ENCODE measurements at places on chromosomes 7 and 10.

GRCh38 chr7:6675807-6676405 is 30.8 kb downstream of the ZNF12 start:
- DNase-seq: no peak

DNA sequence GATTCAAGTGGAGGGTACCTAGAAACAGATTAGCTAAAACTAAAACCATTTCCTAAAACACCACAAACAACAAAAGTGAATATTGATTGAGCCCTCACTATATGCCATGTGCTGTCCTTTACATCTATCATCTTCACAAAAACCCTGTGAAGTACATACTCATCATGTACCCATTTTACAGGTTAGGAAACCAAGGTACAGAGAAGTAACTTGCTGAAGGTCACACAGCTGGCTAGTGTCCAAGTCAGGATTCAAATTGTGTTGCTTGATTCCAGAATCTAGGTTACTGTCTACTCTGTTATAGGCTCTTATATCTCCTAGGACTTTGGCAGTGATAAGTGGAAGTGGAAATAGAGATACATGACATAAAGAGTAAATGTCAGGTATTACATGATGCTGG is 463.8 kb downstream of the LRMDA start:
- DNase-seq: no peak

DNA sequence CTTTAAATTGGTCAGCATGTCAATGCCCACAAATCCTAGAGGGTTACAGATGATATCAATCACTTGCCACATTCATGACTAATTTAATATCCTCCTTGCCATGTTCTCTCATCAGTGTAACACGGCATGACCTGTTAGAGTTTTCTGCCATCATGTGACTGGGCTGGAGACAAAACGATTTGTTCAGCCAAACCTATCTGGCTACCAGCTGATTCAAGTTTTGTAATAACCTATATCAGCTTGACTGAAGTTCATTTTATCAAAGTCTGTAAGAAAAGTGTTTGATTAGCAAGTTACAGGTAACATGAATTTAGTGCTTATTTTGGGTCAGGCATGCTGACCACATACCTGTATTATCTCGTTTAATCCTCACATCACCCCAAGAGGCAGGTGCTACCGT is 25.7 kb downstream of the NEUROD6 start:
- no peak for DNase-seq

DNA sequence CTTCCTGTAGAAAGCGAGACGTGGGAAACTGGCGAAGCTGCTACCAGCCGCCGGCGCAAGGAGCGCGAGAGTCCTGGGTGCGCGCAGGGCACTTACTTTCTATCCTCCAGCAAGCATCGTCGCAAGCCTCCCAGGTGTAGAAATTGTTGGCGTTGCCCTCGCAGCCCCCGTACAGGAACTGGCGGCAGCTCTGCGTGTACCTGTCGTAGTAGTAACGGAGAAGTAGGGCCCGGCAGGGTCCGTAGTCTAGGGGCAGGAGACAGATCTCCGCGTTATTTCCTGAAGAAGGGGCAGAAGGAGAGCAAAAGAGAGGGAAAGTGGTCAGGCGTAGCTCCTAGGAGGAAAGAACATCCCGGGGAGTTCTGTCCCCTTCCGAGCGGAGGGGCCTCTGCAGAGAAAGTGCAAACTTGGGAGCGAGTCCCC is 501 bp downstream of the TFPI2 start:
- peak; percentile 85 for DNase-seq

- DNase-seq: no peak
These were observed 4.0 kb downstream of the SKAP2 start for GRCh38 chr7:26860361-26860760.

DNA sequence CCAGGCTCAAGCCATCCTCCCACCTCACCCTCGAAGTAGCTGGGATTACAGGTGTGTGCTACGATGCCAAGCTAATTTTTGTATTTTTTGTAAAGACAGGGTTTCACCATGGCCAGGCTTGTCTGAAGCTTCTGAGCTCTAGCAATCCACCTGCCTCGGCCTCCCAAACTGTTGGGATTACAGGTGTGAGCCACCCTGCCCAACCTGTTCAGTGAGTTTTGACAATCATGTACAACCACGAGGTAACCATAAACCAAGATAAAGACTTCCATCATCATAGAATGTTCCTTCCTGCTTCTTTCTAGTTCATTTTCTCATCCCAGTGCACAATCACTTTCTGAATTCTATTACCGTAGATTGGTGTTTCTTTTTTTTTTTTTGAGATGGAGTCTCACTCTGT is 30.5 kb upstream of the MKRN1 start:
- no peak for DNase-seq

DNA sequence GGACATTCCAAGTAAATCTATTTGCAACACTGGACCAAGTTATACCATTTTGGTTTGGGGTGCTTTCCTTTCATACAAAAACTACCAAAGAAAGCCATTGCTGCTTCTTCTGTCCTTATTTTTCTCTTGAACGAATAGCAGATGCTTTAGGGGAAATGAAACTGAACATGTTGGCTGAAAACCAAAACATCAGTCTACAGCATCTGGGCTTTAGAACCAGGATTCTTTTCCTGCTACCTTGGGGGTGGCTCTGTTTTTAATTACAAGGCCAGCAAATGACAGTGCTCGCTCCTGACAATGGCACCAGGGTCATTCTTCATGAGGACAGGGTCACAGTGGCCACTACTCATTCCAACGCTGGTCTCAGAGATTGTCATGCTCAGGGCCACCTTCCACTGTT is 80.3 kb downstream of the WDR11 start:
- DNase-seq: no peak

DNA sequence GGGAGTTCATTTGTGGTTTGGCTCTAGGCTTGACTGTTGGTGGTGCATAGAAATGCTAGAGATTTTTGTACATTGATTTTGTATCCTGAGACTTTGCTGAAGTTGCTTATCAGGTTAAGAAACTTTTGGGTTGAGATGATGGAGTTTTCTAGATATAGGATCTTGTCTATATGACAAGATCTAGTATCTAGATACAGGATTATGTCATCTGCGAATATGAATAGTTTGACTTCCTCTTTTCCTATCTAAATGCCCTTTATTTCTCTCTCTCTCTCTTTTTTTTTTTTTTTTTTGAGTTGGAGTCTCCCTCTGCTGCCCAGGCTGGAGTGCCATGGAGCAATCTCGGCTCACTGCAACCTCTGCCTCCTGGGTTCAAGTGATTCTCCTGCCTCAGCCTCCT is 62.9 kb downstream of the MGAM2 start:
- no peak for DNase-seq

- peak; percentile 75 for DNase-seq
These were observed 60.0 kb downstream of the RALA start for GRCh38 chr7:39683216-39683845.

DNA sequence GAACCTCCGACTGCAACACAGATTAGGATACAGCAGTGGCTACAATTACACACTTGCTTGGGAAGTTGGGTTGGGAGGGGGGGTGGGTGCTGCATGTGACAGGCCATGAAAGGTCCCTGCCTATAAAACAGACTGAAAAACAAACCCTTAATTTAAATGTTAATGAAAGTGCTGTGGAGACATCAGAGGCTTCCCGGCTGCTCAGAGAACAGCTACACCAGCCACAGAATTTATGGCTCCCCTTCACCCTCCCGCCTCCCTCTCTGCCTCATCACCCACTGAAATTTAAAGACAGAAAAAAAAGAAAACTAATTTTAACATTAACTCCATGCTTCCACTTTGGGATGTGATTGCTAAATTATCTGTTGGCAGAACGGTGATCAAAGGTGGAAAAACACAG is 34.7 kb downstream of the FBXW4 start:
- no peak for DNase-seq

DNA sequence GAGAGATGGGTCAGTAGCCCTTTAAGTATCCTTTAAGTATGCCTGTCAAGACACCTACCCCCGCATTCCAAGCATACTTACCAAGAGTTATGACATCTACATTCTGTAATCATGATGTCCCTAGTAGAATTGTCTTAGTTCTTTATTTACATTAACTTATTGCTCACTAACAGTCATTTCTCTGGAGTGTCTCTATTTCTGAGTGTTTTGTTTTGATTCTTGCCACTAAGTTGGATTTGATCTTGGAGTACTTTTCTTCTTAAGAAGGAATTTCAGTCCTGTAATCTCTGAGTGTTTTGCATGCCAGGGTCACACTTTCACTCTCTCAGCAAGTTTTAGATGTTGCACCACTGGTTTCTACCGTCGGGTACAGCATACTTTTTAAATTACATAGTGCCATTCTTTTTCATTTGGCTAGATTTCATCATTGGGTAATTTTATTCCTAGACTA is 1053.9 kb downstream of the KCNMA1 start:
- peak; percentile 84 for DNase-seq

DNA sequence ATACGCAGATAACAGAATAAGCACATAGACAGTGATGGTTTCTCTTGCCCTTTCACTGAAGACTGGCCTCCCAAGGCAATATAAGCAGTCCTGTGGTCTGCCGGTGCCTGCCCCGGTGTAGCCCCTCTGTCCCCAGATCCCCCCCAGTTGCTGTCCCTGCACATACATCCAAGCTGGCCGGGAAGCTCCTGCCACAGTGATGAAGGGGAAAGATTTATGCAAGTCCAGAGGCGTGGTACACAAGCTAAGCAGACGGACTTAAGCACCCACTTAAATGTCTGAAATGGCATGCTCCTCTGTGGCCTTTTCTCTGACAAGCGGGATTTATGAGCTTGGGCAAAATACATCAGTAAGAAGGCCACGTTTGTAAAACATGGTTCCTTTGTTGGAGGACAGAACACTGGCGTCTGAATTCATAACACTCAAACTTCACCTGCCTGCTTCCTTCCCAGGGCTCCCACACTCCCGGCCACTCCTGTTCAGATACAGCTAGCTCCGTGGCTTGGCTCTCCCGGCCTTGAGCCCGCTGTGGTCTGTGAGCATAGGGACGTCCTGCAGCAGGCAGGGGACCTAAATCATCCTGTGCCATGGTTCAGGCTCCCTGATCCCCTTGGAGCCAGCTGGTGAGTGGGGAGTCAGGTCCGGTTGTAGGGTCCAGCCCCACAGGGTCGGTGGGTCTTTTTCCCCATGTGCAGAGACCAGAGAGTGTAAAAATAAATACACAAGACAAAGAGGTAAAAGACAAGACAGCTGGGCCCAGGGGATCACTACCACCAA is 61.7 kb upstream of the PPP2R2D start:
- DNase-seq: no peak

- DNase-seq: no peak
These were observed 16.3 kb upstream of the CYREN start for GRCh38 chr7:135186841-135187253.

- DNase-seq: peak; percentile 16
These were observed 27.8 kb downstream of the KCNMA1 start for GRCh38 chr10:77609781-77610272.
